ENCODE measurements at places on chromosomes 1 and 21.

DNA sequence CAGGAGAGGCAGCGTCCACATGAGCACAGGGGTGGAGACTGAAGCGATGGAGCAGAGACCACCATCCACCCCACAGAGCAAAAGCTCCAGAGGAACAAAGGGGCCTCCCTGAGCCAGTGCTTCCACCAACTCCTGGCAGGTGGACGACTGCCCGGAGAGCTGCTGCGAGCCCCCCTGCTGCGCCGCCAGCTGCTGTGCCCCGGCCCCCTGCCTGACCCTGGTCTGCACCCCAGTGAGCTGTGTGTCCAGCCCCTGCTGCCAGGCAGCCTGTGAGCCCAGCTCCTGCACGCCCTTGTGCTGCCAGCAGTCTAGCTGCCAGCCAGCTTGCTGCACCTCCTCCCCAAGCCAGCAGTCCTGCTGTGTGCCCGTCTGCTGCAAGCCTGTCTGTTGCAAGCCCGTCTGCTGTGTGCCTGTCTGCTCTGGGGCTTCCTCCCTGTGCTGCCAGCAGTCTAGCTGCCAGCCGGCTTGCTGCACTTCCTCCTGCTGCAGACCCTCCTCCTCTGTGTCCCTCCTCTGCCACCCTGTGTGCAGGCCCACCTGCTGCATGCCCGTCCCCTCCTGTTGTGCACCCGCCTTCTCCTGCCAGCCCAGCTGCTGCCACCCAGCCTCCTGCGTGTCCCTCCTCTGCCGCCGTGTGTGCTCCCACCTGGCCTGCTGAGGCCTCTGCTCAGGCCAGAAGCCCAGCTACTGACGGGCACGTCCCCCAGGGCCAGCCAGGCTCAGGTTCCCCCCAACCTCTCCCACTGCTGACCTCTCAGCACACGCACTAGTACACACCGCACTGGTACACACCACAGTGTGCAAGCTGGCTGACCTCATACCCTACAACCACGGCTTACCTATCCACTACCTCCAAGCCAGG is 5.4 kb downstream of the KRTAP10-12 start:
- DNase-seq = no peak

DNA sequence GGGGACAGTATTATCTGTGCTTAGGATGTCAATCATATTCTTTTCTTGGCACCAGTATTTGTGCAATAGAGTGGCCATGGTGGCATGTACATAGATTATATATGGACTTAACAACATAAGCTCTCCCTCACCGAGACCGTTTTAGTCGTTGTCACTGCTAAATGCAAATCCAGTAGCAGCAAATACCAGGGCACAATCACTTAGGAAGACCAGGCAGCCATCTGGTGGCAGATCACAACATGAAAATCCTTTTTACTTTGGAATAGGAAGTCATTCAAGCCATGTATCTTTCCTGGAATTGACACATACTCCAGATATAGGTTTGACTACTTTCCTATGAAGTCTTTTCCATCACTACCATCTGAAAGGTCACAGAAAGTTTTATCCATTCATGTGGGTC is 53.2 kb upstream of the C1orf87 start:
- DNase-seq = no peak

DNA sequence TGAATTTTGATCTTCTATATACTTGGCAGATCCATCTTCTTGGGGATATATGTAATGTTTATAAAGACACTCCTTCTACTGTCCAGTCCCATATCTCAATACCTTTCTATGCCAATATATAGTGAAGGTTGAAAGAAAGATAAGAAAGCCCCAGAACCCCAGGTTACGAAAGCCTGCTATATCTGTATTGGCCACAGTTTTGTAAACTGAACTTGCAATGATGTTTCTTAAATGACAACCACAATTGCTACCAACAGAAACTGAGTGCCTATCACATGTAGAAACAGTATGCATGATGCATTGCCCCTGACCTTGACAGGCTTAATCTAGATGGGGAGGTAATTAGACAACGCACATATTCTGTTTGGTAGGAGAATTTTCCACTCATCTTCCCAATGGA is 7.8 kb upstream of the RIMKLA start:
- no peak for DNase-seq

DNA sequence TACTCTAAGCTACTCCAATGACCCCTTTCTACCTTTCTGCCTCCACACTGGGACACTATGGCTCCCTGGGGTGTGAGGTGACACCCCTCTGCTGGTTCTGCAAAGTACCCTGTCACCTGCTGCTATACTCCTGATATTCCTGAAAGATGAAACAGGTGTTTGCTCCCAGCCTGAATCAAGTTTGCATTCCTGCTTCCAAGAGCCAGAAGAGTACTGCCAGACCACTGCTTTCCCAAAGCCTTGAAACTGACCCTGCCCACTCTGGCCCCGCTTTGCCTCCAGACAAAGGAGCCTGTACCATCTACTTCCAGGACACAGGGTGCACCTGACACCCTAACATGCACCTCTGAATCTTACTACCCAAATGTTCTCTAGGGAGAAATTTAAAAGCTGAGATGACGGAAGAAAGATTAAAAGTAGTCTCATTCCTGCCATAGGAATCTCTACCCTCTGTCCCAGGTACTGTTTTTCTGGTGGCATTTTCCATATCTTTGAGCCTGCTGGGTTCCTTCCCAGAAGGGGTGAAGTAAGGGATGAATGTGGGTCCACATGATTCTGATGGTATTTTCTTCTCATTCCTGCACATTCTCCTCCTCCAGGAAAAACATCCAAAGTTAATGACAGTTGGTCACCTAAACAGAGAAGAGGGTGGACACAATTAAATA is 70.3 kb upstream of the DUSP10 start:
- no peak for DNase-seq

GRCh38 chr1:198597690-198598430 is 41.0 kb upstream of the PTPRC start:
- DNase-seq = no peak

DNA sequence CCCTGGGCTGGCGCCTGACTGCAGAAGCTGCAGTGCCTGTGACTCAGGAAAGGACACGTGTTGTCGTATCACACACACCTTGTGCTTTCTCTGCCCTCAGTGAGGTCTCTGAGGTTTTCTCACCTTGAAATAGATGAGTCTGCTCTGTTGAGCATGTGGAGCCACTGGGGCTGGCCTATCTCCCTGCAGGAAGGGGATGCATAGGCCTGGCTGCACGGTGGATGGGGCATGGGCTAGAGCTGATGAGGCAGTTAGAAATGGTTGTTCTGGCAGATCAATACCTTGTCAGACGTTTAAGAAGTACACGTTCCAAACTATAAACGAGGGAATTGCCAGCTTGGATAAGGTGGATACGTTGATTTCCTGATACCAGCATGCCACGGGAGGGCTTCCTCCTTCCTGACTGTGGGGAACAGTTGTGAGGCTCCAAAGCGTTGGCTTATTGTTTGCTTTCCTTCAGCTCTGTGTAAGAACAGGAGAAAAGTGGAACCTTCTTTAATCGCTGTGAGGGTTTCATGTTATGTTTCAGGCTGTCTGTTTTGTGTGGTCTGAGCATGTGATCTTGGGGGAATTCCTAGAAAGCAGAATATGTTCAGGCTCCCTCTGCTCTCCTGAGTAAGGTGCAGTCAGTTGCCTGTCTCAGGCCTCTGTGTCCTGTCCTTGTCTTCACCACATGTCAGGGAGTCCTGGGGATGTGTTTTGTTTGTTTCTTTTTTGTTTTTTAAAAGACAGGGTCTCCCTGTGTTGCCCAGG is 44.8 kb downstream of the PCNT start:
- peak; percentile 7 for DNase-seq

DNA sequence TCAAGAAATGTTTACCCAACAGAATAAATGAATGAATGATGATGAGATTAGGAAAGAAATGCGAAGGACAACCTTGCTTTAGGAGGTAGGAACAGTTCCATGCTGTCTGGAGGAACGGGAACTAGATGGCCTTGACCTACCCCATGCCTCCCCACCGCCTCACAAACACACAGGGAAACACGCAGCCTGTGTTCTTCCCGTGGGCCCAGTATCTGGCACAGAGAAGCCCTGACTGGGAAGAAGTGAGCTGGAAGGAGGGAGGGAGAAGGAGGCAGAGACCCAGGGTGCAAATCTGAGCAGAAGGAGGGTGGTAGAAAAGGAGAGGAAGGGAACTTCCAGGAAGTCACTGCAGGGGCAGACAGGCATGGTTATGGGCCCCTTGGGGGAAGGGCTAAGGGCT is 3.5 kb upstream of the ADORA1 start:
- no peak for DNase-seq

- no peak for DNase-seq
Measured at GRCh38 chr1:229035748-229036082, 235.2 kb upstream of the RAB4A start.

DNA sequence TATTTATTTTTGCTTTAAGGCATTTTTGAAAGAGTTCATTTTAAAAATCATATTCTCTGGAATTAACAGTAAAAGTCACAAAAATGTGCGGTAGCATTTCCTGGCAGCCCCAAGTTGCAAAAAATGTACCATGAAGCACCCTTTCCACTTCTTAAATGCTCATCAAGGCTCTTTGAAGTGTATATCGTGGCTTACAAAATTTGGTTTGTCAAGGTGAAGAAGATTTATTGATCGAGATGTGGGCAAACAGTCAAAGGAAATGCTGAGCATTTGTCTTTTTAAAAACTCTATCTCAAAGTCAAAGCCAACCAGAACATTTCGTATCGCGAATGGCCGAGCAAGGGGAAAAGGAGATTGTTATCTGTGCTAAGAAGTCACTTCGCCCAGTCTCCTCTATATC is 277.5 kb upstream of the KAZN start:
- DNase-seq = no peak

DNA sequence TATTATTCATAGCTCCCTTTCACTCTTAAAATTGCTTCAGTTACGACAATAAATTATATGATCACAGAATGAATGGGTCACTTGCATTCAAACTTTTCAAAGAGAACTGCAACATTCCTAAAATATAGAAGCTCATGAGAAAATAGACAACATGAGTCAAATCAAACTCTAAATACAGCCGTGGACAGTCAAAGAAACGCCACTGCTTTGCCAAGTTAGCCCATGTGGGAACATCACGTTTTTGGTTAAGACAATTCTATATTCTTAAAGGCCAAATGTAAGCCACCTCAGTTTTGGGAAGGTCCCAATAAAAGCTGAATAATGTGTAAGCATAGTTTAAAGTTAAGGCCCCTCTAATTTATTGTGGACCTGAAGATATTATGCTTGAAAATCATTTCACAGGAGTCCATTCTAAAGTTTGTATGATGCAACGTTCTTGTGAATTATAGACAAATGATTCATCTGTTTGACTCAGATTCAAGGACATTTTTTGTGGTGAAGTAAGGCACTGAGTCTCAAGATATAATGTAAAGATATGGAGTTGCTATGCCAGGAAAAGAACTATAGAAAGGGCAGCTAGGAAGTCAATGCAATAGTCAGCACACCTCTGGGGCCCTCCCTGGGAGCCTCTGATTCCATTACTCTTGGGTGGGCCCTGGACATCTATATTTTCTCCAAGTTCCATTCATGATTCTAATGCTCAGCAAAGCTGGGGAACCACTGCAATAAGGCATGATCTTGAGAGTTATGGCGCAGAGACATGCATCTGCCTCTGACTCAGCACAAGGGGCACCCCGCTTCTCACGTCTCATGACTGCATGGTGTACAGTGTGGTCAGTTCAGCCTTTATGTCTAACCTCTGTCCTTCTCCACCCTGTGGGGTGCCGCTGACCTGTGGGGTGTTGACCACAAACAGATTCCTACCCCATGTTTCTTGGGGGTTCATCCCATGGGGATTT is 33.9 kb downstream of the ETS2 start:
- DNase-seq = no peak

DNA sequence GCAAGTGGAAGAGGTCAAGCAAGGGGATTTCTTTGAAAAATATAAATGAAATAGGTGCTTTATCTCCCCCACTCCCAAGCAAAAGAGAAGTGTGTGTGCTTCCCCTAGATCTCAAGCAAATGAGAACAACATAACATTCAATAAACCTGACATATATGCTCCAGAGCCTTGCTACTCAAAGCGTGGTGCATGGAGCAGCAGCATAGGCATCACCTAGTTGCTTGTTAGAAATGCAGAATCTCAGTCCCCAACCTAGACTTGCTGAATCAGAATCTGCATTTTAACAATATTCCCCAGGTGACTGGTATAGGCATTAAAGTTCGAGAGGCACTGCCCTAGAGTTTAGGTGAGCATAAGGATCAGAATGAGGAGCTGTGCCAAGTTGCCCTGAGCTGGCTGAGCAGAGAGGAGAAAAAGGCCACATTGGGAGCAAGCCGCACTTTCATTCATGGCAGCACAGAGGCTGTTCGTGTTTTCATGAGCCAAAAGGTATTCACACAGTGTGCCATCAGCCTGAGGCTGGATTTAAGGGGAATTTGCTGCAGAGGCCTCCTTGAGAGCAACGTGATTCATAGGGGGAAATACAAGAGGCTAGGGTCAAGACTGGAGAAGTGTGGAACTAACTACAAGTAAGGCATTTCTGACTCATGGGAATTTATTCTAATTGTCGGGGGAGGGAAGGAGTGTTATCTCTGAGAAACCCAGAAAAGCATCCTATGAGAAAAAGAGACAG is 14.3 kb upstream of the LPAR3 start:
- DNase-seq = no peak

- no peak for DNase-seq
Measured at GRCh38 chr1:244296447-244296846, 155.3 kb downstream of the ADSS2 start.

DNA sequence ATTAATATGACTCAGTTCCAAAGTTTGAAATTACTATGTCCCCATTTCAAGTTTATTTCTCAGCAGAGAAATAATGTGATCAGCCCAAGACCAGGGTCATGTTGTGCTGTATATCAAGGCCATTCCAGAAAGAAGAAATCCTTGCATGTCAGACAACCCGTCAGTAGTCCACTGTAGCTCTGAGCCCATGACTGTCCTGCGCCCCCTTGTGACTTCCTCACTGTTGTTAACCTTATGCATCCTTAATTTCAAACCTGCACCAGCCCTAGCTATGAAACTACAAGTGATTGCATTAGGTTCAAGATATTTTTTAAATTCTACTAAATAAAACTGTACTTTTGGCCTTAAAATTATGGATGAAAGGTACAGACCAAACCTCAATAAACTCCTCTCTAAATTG is 133.0 kb downstream of the LRRC7 start:
- DNase-seq = no peak

- DNase-seq = no peak
Measured at GRCh38 chr1:16258591-16259135, 21.7 kb upstream of the CPLANE2 start.

DNA sequence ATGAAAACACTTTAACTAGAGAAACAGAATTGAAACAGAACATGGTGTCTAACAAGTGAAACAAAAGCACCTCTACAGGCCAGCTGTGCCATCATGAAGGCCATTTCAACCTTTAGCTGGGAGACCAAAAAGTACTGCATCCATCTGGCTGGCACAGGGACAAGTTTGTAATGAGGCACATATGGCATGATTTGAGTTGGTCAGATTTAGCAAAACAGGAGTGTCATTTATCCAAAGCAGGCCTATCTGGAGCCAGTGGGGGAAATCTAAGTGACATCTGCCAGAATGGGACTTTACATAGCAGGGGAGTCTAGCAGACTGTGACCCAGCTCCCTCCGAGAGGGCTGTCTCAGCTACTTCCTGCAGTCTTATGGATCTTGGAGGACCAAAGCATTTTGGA is 51.9 kb downstream of the DNTTIP2 start:
- DNase-seq = no peak

GRCh38 chr1:110638556-110638955 is 32.4 kb upstream of the KCNA2 start:
- DNase-seq = no peak
